SK-MEL-5 (cell line): ENCODE measurements at places on chromosomes 5 and 9.

DNA sequence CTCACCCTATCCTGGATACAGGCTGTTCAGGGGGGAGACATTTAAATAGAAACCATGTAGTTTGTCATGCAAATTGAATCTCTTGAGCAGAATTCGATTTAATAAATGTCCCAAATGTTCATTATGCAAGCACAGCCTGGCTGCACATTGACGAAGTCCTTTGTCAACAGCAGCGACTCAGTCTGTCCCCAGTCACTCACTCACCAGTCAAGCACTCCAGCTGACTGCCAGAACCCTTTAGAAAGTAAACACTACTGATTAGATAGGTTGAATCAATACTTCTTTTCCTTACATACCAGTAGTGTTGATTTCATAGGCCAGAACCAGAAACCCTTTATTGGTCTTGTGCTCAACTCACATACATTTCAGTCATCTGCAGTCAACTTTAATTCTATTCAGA lies 27.5 kb downstream of the CDH6 start:
- DNase-seq = no peak

- peak; percentile 15 for DNase-seq
These were observed 4.8 kb downstream of the ANKRD34B start for GRCh38 chr5:80565330-80565729.

DNA sequence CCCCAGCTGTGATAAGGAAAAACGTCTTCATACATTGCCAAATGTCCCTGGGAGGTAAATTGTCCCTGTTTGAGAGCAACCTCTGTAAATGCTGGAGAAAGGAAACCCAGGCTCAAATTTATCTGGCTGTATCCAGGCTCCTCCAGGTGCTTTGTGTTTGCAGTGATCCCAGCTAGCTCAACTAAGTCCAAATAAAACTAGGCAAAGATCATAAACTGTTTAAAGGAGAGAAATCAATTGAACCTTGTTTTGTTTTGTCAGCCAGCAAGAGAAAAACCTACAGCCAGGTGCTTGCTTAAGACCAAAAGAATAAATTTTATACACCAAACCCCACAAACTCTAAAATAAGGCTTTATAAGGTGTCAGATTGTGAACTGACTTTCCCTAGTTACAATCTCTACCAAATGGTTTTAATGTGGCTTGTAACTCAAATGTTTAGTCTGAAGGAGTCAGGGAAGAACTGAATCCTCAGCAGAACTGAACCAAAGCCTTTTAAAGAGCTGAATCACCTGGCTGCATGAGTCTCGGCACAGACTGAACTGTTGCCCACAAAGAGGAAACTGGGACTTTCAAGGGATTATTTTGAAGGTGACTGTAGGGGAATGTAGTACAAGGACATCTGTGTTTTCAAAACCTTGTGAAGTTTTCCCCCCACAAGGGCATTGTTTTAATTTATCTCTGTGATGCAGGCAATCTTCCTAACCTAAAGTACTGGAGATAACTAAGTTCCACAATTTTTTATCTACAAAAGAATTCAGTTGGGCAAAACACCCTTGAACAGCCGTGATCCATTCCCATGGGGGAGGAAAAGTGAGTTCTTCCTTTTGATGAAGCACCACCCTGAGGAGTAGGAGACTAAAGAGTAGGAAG lies 201.7 kb upstream of the TARS1 start:
- no peak for DNase-seq

DNA sequence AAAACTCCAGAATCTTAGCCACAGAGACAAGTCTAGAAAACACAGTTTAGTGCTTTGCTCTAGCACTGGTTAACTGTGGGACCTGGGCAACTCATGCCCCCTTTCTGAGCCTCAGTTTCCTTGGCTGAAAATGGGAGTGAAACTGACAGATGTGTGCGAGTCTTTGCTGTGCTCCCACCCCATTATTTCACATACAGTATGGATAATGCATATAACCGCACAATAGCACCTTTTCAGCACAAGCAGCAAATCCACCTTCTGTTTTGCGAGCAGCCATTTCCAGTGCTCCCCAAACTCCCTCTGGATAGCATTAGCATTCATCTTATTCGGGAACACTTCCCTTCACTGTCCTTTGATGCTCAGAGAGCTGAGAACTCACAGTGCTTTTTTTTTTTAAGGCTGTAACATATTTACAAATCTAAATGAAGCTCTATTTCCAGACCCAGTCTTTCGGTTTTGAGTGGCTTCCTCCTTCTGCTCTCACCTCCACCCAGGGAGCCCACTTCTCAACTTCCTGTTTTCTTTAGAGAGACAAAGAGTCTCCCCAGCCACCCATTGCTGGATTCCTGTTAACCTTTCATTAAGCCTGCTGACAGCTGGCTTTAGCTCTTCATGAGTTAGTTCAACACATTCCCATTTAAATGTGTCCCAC lies 49.2 kb downstream of the TIMD4 start:
- no peak for DNase-seq

DNA sequence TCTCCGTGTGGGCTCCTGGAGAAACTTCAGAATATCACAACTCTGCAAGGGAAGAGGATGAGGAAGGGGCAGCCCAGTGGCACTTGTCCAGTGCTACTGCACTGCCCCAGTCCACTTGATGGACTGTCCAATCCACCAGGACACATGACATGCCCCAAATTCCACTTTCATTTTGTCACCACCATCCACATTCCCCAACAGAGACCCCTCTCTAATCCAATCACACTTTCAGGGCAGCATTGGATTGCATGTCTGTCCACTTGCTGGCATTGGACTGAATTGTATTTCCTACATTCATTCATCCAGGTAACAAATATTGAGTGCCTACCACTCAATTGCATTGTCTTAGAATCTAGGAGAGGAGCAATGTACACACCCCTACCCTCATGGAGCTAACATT lies 14.8 kb downstream of the HBEGF start:
- DNase-seq = no peak

DNA sequence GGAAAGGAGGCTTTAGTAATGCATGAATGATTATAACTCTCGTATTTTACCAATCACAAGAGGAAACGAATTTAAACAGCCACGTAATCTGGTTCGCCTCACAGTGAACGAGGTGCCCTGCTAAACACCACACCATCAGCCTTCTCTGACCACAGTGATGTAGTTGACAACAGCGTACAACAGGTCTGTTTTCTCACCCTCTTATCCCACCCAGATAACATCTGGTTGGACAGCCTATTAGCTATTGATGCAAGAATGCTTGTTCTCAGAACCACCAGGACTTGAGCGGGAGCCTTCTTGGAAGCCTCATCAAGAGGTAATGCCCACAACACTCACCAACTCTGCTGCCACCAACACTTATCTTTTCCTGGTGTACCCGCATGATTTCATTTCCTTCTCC lies 23.3 kb downstream of the SLC1A3 start:
- DNase-seq = no peak

DNA sequence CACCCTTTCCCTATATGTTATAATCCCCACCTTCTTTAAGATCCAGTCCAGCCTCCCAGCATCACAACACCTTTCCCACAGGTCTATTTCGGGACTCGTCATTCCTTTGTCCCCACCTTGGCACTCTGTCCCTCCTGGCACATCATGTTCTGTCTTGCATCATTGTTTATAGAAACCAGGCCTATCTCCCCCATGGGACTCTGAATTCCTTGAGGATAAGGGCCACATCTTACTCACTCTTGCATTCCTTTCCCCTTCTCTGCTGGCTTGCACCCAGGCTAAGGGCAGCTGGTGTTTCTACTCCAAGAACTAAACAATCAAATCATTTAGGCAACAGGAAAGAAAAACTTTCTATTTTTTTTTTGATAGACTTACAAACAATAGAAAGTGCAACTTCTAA lies 205.7 kb downstream of the AGTPBP1 start:
- no peak for DNase-seq

DNA sequence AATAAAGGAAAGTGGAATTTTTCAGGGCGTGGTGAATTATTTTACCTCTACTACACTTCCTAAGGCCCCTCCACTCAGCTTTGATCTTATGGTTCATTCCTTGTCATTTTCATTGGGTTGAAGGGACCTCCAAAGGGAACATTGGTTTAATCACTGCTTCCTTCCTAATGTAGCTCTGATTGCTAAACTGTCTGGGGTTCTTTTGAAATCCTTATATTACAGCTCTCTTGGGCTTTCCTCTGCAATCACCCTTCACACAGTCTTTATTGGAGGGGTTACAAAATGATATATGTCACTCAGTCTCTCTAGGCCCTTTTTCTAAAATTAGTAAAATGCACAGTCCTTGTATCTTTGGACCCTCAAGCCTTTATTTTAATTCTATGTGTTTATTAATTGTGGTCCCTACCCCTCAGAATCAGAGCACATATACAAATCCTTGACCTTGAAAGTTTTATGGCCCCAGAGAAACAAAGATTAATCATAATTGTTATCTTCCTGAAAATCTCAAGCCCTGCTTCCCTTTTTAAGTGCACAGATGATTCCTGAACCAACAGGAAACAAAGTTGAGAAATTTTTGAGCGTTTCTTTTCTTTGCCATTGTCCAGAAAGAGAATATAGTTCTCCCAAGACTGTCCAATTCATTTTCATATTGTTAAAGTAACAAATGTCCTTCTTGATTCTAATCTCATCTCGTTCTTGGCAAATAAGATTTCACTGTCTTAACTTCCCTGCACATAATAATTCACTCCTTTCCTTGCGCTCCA lies 330.0 kb downstream of the ARRDC3 start:
- no peak for DNase-seq

DNA sequence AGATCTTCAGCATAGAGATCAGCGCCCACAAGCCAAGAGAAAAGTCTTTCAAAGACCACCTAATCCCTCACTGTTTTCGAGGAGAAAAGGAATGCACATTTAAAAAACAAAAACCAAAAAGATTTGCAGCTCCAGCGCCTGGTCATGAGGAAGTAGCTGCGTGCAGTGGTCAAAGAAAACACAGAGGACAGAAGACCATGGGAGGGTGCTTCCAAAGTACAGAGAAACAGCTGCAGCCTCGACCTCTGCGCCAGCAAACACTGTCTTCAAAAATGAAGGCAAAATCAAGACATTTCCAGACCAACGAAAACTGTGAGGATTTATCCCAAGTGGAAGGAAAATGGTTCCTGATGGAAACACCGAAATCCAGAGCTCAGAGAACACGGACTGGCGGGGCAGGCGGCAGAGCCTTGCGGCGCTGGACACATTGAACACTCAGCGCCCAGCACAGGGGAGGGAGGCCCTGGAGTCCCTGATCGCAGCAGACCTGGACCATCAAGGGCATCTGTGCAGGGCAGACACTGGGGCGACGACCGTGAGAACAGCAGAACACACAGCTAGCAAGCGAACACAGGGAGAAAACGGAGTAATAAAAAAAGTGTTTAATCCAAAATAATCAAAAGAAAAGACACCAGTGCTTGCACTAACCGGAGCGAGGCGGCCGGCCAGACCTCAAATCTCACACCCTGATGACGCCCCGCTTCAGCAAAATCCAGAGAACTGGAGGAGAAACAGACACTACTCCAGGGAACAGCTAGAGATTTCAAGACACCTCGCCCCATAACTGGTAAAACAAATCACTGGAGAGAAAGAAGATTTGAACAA lies 12.6 kb upstream of the SLC12A7 start:
- DNase-seq = no peak

DNA sequence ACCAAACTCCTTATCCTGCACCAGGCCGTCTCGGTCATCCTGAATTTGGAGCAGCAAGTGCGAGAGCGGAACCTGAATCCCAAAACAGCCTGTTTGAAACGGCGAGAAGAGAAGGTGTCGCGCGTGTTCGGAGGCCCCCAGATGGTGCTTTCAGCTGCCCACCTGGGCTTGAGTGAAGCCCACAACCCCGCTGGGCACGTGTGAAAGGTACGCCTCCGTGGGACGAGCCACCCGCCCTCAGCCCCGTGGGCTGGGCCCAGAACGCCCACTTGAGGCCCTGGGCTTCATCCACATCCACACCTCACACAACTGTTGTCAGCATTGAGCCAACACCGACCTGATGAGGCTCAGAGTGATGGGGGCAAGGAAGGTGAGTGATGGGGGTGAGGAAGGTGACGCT lies 72.8 kb downstream of the INSL6 start:
- no peak for DNase-seq

DNA sequence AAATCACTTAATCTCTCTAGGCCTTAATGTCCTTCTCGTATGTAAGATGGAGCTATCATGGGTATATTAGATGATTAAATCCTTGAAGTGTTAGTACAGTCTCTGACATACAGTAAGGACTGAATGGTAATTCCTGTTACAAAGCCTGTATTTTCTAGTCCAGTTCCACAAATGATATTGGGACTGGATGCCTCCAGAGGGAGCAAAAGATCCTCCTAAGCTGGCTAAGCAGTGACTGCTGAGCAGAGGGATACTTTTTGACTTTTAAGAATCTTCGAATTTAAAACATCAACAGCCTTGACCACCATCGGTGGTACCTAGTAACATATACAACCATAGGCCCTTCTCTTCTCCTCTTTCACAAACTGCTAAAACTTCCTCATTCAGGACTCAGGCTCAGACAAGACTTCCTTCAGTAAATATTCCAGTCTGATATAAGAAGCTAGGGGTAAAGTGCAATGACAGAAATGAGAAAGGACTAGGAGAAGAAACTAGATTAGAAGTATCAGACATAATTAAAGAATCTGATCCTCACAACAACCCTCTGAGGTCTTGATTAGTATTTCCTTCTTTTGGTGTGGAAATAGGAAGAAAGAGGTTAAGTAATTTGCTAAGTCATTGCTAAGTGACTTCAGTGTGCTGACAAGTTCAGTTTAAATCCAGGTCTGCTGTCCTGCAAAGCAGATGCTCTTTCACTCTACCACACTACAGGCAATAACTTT lies 13.9 kb downstream of the PTAR1 start:
- DNase-seq = peak; percentile 62

GRCh38 chr5:167871091-167871490 lies 420.4 kb upstream of the WWC1 start:
- DNase-seq = no peak

DNA sequence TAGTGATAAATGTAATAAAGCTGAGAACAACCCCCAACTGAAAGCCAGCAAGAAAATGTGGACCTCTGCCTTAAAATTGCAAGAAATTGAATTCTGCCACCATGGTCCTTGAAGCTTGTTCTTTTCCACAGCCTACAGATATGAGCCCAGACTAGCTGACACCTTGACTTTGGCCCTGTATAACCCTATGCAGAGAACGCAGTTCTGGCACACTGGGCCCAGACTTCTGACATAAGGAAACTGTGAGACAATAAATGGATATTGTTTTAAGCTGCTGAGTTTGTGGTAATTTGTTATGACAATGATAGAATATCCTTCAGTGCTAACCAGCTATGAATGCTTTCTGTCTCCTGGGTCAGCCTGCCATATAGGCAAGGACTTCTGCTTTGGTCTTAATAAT lies 315.6 kb upstream of the RIOK2 start:
- no peak for DNase-seq

GRCh38 chr5:8500426-8500825 lies 631.5 kb downstream of the MTRR start:
- DNase-seq = no peak

DNA sequence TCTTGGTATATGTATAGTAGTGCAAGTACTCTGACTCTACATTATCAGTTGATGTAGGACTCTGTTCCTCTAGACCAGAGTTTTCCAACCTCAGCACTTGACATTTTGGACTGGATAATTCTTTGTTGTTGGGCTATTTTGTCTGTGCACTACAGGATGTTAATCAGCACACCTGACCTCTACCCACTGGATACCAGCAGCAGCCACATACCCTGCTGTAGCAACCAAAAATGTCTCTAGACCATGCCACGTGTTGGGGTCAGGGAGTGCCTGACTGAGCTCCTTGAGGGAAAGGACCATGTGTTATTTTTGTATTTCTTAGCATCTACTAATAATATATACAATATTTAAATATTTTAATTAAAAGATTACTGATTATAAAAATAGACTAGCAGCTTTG lies 42.7 kb downstream of the TNPO1 start:
- DNase-seq = no peak

- DNase-seq = no peak
These were observed 5.4 kb upstream of the DOCK8 start for GRCh38 chr9:209143-209758.

- DNase-seq = no peak
These were observed 60.9 kb downstream of the CXXC5 start for GRCh38 chr5:139708877-139709581.
